ENCODE measurements at places on chromosomes 11 and 22. TPM values are rescaled to one million over a fixed set of nuclear protein-coding genes. Genes with fewer than 3 reads are reported as not detected.

Gene CALCA
- 0.56 TPM for total RNA-seq

Gene C22orf42
- total RNA-seq, result not detected

Gene USP35
- 4.5 TPM for total RNA-seq

Gene TMEM121B
- total RNA-seq, result 0.50 TPM

Gene RAPSN
- 0.44 TPM for total RNA-seq

Gene PRDM11
- 25.0 TPM for total RNA-seq

Gene SLC22A12
- not detected for total RNA-seq

Gene CSF2RB
- 0.28 TPM for total RNA-seq

Gene DDI1
- not detected for total RNA-seq

Gene PLEKHB1
- total RNA-seq, result 8.9 TPM

Gene RASSF10
- 9.6 TPM for total RNA-seq

Gene SMCO4
- 36.1 TPM for total RNA-seq

Gene APOL1
- 6.2 TPM for total RNA-seq

Gene GPHA2
- not detected for total RNA-seq

Gene POU2F3
- total RNA-seq, result not detected

Gene TRPC6
- 2.2 TPM for total RNA-seq

Gene CD3D
- 0.92 TPM for total RNA-seq

Gene MEI1
- total RNA-seq, result not detected

Gene PRR5L
- 7.5 TPM for total RNA-seq

Gene NXPE4
- total RNA-seq, result not detected

Gene MMP8
- total RNA-seq, result 0.37 TPM

Gene SAAL1
- 13.0 TPM for total RNA-seq

Gene SMIM35
- not detected for total RNA-seq

Gene MMP3
- 2.8 TPM for total RNA-seq

Gene CCDC117
- total RNA-seq, result 41.7 TPM

Gene SMC1B
- total RNA-seq, result not detected

Gene SPDYC
- not detected for total RNA-seq

Gene UBASH3B
- 5.2 TPM for total RNA-seq

Gene UPK3A
- total RNA-seq, result 14.4 TPM

Gene CENPM
- 8.1 TPM for total RNA-seq

Gene NCR3LG1
- 15.2 TPM for total RNA-seq

Gene MRGPRX3
- total RNA-seq, result not detected

Gene GVQW3
- 2.3 TPM for total RNA-seq

Gene HIC2
- 21.2 TPM for total RNA-seq

Gene TMEM135
- 36.3 TPM for total RNA-seq

Gene ANGPTL5
- total RNA-seq, result not detected

Gene CECR2
- total RNA-seq, result 3.3 TPM

Gene OR51E1
- total RNA-seq, result 1.2 TPM

Gene OLFML1
- total RNA-seq, result 9.3 TPM

Gene C11orf52
- 8.7 TPM for total RNA-seq

Gene SYT7
- total RNA-seq, result 15.5 TPM

Gene MICAL2
- total RNA-seq, result 55.6 TPM

Gene TPBGL
- 0.16 TPM for total RNA-seq

Gene OR5D13
- not detected for total RNA-seq

Gene KRTAP5-11
- not detected for total RNA-seq

Gene TESMIN
- total RNA-seq, result 1.5 TPM

Gene LRRC10B
- total RNA-seq, result 0.20 TPM

All from hepatocyte (in vitro differentiated cells).